Activated naive CD4-positive, alpha-beta T cell treated with anti-CD3 and anti-CD28 coated beads for 36 hours (primary cell): ENCODE measurements at places on chromosomes 12 and 14.

DNA sequence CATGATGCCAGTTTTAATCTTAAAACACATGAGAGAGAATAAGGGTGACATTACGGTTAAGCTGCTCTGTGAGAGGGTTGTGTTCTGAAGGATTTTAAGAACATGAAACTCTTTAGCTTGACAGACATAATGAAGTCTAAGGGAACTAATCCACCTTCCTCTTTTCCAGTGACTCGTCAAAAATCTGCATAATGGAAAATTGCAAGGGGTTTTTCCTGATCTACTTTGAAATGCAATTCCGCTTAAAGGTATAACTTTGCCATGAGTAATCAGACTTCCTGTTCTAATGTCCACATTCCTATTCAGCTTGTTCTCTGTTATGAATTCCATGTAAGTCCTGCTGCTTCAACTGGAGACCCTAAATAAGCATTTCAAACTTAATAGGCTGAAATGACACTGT, at the start of gene ZNF705A:
TSS of gene ZNF705A (plus strand) at position 171 of the 400 bp plus-strand sequence. CDS start 15,611 bp downstream, outside the sequence.
- DNase-seq, result no peak
- no peak within 1 kb of the TSS for H3K4me3 ChIP-seq
- no peak within 1 kb of the TSS for H3K27ac ChIP-seq
- H3K27me3 ChIP-seq, result no peaks in the 10 kb centered on the region

DNA sequence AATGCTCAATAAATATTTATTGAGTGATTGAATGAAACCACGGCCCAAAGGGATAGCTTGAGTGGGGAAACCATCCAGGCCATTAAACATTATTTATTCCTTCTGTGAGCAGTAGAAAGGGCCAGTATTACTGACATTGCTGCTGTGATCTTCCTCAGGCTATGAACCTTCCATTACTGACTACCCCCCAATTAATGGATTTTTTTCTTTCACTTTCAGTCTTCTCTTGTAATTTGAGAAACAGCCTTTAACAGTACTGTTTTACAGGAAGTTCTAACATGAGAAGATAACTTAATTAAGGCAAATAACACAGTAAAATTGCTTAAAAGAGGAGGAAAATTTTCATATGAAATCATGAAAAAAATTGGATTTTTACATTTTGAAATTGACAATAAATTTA, 629.5 kb downstream of the TRHDE start:
- H3K36me3 ChIP-seq, result no peaks in the 10 kb centered on the region
- DNase-seq, result no peak
- no peaks in the 10 kb centered on the region for H3K4me1 ChIP-seq
- H3K27ac ChIP-seq, result no peak overlapping the region

- no peaks in the 10 kb centered on the region for H3K27me3 ChIP-seq
- no peaks in the 10 kb centered on the region for H3K36me3 ChIP-seq
These were observed 63.1 kb upstream of the DACT1 start for GRCh38 chr14:58574623-58575022.

DNA sequence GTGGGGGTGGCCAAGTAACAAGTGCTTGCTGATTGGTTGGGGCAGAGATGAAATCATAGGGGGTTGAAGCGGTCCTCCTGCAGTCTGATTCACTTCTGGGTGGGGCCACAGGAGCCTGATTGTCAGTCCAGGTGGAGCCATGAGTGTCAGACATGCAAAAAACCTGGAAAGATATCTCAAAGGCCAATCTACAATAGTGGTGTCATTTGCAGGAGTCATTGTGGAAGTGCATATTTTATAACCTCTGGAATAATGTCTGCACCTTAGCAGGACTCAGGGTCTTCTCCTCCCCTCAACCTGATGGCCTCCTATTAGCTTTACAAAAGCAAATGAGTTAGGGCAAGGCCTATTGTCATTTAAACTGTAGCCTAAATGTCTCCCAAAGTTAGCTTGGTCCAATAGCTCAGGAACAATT, 241.4 kb downstream of the NUAK1 start:
- H3K4me3 ChIP-seq, result no peak overlapping the region
- H3K4me1 ChIP-seq, result no peaks in the 10 kb centered on the region
- no peaks in the 10 kb centered on the region for H3K27me3 ChIP-seq
- H3K27ac ChIP-seq, result no peak overlapping the region
- no peaks in the 10 kb centered on the region for H3K36me3 ChIP-seq

- peaks cover 2% of the 10 kb centered on the region for H3K27me3 ChIP-seq
- H3K36me3 ChIP-seq, result no peaks in the 10 kb centered on the region
These were observed at the start of gene CCDC198 for GRCh38 chr14:57493467-57494181. Gene CCDC198 (minus strand): TSS chr14:57493857. CDS start chr14:57493715, 142 bp downstream.

DNA sequence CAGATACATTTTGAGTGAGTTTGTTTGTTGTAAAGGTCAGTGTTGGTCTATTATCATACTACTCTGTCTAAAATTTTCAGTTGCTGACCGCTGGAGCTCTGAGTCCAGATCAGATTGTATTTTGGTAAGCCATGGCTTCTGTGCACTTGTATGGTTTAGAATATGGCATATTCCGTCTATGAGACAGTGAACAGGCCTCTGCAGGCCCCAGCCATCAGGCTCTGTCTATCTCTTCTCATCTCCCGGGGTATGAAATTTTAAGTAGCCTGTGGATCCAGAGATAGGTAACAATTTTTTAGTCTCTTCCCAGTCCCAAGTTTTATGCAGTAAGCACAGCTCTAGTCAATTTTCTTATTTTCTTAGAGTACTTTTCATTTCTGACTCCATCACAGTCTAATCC, 1929.1 kb upstream of the SEL1L start:
- no peaks in the 10 kb centered on the region for H3K4me1 ChIP-seq
- H3K27me3 ChIP-seq, result no peaks in the 10 kb centered on the region
